ENCODE measurements at places on chromosomes 6 and 20. TPM values are rescaled to one million over a fixed set of nuclear protein-coding genes. Genes with fewer than 3 reads are reported as not detected.

GRCh38 chr6:80932359-80932758 lies 820.1 kb downstream of the TENT5A start:
- no peak overlapping the region for H3K27ac ChIP-seq
- no peaks in the 10 kb centered on the region for H3K27me3 ChIP-seq
- no peaks in the 10 kb centered on the region for H3K4me1 ChIP-seq
- no peak overlapping the region for H3K4me3 ChIP-seq
- no peaks in the 10 kb centered on the region for H3K36me3 ChIP-seq
- DNase-seq, result no peak

DNA sequence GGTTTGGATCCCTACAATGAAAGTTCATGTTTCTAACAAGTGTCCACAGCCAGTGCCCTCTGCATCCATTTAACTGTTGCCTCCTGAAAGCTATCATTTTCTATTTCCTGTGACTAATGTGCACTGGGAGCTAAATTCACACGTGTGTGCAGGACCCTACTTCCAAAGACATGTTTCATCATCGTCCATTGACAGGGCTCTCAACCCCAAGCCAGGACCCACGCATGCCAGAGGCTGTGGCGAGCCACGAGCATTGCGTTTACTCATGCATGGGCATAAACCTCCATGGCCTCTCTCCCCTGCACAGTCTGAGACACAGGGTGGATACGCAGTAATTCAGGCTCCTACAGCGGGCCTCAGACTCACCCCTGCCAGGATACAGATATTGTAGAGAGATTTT lies 153.2 kb downstream of the MAFB start:
- H3K4me1 ChIP-seq, result no peaks in the 10 kb centered on the region
- no peak for DNase-seq
- H3K4me3 ChIP-seq, result no peak overlapping the region
- H3K36me3 ChIP-seq, result no peaks in the 10 kb centered on the region
- no peaks in the 10 kb centered on the region for H3K27me3 ChIP-seq
- H3K27ac ChIP-seq, result no peak overlapping the region

DNA sequence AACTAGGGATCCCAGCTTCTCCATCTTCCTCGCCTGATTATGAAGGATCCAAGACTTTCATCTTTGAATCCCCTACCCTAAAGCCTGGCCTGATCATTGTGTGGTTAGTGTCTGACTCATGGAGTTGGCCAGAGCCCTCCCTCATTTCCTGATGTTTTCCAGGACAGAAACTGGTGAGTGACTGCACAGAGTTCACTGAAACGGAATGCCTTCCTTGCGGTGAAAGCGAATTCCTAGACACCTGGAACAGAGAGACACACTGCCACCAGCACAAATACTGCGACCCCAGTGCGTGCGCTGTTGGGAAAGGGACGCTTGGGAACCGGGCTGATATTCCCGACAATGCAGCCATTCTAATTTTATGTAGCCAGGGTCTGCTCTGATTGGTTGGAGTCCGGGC lies 4.0 kb downstream of the CD40 start:
- H3K27ac ChIP-seq, result no peak overlapping the region
- no peaks in the 10 kb centered on the region for H3K36me3 ChIP-seq
- no peak overlapping the region for H3K4me3 ChIP-seq
- no peaks in the 10 kb centered on the region for H3K27me3 ChIP-seq

DNA sequence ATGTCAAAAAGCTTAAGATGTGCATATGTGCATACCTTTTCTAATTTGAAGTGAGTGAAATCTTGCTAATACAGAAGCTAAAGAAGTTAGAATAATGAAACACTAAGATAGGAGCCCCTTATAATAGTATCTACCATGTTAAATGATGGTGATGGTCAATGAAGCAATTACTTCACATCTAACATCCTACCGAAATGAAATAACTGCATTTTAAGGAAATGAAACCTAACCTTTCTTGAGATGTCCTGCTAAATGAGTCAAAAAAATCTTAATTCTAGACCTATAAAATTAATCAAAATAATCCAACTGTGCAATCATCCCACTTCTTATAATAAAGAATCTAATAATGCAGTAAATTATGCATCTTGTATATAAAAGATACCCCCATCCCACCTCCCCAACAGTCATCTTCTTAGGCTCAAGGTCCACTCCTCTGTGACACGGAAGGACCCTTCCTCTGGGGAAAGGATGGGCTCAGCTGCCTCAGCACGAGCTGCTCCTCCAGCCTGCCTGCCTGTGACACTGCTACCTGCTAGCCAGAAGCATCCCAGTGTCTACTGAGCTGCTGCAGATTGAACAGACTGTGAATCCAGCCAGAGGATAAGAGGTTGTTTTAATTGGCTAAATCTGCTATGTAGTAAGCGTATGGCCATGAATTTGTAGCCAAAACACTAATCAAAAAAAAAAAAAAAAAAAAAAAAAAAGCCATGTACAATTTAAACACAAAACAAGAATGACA lies 129.6 kb upstream of the BEND3 start:
- H3K27me3 ChIP-seq, result no peaks in the 10 kb centered on the region
- H3K27ac ChIP-seq, result no peak overlapping the region
- peaks cover 1% of the 10 kb centered on the region for H3K36me3 ChIP-seq
- H3K4me1 ChIP-seq, result no peaks in the 10 kb centered on the region

DNA sequence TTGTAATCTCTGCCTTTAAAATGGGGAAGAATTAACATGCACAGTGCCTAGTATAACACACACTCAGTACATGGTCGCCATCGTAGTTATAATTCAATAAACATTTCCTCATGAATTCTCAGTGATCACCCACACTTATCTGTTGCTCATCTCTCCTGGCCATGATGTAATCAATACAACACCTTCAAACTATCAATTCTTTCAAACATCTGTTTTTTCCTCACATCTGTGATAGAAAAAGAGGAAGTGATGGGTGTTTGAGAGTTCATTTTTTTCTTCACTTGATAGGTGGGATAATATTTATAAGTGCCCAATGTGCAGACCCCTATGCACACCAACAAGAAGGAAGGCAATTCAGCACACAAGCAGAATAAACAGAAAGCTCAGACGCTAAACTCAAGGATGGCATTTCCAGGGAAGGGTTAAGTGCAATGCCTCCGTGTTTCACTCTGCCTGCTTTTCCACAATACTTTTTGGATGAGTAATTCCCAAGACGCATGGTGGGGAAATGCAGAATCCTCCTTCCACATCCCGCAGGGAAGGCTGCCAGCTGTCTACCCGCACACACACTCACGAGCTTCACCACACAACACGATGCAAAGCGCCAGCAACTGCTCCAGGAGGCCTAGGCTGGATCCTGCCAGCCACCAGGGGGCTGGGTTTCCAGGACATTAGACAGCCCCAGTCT lies 100.3 kb downstream of the GMPR start:
- H3K4me1 ChIP-seq, result no peaks in the 10 kb centered on the region
- no peaks in the 10 kb centered on the region for H3K27me3 ChIP-seq
- H3K27ac ChIP-seq, result no peak overlapping the region
- DNase-seq, result no peak
- H3K36me3 ChIP-seq, result no peaks in the 10 kb centered on the region

EPB41L2 gene
- 61.0 TPM for total RNA-seq

IP6K3 gene
- not detected for total RNA-seq

FAM50B gene
- total RNA-seq, result 9.8 TPM
